Esophagus muscularis mucosa (tissue), 4 donors: ENCODE measurements at places on chromosomes 7 and 10.

DNA sequence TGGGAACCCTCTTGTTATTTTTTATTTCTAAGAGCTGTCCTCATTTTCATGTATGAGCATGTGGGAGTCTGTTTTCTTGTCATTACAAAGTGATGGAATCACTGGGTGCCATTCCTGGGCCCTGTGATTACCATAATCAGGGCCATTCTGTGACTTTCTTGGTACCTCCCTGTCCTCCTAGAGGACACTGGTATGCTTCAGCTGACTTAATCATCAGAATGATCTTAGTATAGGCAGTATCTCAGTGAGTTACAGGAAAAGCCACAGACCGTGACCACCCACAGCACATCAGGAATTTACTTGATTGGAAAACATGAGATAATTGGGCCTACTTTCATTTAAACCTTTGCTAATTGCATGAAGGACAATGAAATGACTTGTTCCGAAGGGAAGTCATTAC is 7.2 kb downstream of the NOM1 start:
- H3K27me3 ChIP-seq = no peaks in the 10 kb centered on the region
- DNase-seq = no peak
- H3K36me3 ChIP-seq = peaks cover 94% of the 10 kb centered on the region
- H3K4me3 ChIP-seq = no peak overlapping the region
- peaks cover 7% of the 10 kb centered on the region for H3K4me1 ChIP-seq

DNA sequence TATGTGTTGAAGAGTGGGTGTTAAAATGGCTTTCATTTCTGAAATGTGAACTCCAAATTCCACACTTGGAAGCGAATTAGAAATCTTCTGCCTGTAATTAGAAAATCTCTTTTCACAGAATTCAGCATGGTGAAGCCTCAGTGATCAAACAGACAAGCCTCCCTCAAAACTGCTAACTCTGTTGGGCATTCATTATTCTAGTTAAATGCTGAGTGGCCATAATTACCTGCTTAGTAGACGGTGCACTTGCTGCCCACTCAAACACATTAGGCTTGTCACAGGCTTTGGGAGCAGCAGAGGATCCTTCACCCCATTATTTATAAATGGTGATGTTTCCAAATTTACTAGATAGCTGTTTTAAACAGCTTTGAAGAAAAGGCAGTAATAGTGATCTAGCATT is 177.2 kb upstream of the PCLO start:
- H3K27ac ChIP-seq = no peak overlapping the region
- no peaks in the 10 kb centered on the region for H3K27me3 ChIP-seq
- no peaks in the 10 kb centered on the region for H3K4me1 ChIP-seq
- no peaks in the 10 kb centered on the region for H3K36me3 ChIP-seq
- DNase-seq = no peak

DNA sequence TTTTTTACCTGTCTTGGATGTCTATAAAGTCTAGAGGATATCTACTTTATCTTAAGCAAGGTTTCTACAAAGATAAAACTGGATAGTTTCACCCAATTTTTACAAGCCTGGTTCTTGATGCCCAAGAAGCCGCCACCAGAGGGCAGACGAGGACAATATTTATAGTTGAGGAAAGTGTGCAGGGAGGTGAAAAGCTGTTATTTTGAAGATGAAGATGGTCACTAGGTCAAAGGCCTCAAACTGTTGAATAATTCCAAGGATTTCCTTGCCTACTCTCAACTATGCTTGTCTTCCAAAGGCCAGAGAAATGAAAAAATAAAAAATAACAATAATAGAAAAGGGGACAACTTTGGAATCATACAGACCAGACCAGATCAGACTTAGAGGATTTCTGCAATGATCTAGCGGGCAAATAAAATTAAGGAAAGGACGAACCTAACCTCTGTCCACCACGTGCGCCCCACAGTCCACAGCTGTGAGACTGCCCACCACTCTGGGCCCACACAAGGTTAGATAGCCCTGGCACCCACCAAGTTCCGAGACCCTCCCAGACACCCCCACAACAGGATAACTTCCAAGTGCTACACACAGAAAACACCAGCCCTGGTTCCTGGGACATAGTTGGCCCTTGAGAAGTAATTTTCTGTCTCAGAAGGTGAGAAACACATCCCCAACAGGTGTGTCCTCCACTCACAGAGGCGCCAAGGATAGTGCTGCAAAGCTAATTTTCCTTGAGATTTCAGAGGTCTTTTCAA is 2.8 kb downstream of the PKD1L1 start:
- no peak overlapping the region for H3K4me3 ChIP-seq
- peaks cover 12% of the 10 kb centered on the region for H3K4me1 ChIP-seq
- no peak for DNase-seq
- no peaks in the 10 kb centered on the region for H3K27me3 ChIP-seq
- no peak overlapping the region for H3K27ac ChIP-seq

DNA sequence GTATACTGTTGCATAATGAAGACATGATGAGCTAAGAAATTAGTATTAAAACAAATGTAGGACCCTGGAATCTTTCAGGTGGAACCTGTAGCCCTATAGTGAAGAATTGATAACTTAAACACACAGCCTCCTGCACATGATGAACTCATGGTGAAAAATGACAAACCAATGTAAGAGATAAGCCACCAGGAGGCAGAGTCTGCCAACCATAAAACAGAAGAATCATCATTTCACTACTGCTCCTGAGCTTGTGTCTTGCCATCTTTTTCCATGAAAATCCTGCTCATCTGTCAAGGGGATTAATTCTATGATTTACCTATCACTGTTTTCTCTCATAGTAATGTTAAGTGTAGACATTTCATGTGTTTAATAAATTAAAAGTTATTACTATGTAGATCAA is 363.9 kb downstream of the MALRD1 start:
- H3K27ac ChIP-seq = no peak overlapping the region
- no peak for DNase-seq
- H3K36me3 ChIP-seq = no peaks in the 10 kb centered on the region
- H3K27me3 ChIP-seq = no peaks in the 10 kb centered on the region
- no peak overlapping the region for H3K4me3 ChIP-seq
- H3K4me1 ChIP-seq = no peaks in the 10 kb centered on the region
